AG04450 (cell line): ENCODE measurements at places on chromosomes 12 and 14. TPM values are rescaled to one million over a fixed set of nuclear protein-coding genes. Genes with fewer than 3 reads are reported as not detected.
A peak's percentile ranks its signal among the peaks of the same experiment; 100 is the strongest.

DNA sequence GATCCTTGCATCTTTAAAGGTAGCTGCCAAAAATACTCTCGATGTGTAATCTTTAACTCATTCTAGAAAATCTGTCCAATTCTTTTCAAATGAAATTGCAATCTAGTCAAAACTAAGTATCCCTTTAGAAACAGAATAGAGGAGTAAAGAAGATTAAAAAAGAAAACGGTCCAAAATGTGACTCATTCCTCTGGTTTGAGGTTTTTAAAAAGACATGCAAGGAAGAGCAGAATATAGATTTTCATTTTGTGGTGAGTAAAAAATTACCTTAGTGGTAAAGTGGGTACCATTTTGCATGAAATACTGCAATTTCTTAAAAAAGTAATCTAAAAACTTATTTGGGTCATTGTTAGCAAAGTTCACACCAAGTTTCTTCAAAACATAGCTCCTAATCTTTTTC lies 108.4 kb downstream of the BRMS1L start:
- no peak for DNase-seq

DNA sequence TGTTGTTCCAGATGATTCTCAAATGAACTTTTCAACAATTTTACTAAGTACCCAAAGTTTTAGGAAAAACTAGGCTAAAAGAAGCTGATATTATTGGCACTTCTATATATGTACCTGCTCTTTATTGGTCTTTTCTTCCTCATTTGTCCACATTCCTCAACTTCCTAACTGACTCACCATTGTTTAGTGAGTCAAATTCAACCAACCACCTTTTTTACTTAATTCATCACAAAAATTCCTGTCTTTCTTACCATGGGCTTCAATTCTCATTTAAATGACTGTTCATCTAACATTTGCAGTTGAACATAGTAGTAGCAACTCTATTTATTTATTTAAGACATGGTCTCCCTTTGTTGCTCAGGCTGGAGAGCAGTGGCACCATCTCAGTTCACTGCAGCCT lies 47.6 kb upstream of the SLC2A13 start:
- DNase-seq, result no peak

- DNase-seq, result no peak
Observed at GRCh38 chr12:127170226-127171180, 1096.5 kb upstream of the TMEM132C start.

DNA sequence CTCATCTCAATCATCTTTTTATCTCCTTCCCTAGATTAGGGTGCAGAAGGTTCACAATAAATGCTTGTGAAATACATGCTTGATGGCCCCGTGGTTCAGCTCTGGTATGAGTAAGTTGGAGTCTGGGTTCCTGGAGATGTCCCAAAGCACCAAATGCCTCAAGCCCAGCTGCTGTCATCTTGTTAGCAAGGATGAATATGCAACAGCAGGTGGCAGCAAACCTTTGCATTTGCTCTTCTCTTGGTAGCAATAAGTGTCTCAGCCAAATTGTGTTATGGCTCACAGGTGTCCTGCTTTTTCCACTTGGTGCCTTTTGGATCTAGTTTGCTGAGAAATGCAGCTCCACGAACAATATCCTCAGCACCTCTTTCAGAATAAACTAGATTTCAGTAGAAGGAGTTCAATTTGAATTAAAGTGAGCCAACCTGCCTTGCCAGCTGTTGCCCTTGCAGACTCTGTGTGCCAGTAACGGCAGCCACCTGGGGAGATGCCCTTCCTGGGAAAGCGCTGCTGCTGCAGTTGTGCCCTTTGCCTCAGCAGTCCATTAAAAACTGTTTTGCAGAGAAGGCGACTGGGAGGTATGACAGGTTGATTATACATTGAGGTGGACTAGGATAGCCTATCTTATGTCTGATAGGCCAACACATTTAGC lies 417.3 kb downstream of the SNAPC1 start:
- DNase-seq, result peak; percentile 87

DNA sequence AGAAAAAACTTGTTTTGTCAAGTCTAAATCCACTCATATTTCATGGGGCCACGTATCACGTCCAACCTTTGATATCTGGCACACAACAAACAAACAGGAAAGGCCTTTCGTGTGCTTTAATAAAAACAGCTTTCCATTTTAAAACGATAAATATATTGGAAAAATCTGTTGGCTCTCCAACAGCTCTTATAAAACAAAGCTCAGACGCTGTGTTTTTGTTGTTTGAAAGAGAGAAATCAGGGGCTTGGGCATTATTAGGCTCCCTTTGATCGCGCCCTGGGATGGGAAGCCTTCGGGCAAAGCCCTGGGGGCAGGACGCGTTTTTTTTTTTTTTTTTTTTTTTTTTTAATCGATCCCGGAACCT lies 429 bp upstream of the PLEKHA5 start:
- DNase-seq, result no peak

DNA sequence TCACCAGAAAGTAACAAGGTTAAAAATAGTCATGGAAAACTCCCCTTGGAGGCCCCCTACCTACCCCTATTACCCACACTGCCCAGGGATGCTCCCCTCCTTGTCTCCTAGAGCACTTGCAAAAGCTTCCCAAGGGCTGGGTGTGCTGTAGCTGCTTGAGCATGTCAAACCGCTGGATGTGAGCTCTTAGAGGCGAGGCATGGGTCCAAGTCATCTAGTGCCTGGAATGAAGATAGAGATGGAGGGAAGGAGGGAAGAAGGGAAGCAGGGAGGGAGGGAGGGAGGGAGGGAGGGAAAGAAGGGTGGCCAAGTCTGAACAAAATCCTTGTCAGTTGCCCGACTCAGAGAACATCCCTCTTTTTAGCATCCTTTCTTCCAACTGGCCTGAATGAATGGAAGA lies 43.1 kb downstream of the LTBP2 start:
- no peak for DNase-seq

DNA sequence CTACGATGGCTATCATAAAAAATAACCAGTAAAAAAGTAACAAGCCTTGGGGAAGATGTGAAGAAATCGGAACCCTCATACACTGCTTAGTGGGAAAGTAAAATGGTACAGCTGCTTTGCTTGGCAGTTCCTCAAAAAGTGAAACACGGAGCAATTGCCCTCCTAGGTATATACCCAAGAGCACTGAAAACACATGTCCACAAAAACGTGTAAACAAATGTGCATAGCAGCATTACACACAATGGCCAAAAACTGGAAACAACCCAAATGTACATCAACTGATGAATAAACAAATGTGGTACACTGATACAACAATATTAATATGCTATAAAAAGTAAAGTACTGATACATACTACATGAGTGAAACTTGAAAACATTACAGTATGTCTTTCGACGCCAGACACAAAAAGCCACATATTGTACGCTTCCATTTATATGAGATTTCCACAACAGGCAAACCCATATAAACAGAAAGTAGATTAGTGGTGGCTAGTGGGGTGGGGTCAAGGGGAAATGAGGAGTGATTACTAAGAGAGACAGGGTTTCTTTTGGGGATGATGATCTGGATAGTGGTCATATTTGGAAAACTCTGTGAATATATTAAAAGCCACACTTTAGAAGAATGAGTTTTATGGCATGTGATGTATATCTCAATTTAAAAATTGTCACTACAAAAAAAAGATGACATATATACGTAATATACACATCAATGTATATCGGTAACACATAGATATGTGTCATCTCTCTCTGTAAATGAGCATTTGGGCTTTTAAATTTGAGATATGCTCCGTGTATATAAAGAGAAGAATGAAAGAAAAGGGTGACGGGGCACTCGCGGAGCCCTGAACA lies 996 bp downstream of the SLC41A2 start:
- DNase-seq, result no peak

DNA sequence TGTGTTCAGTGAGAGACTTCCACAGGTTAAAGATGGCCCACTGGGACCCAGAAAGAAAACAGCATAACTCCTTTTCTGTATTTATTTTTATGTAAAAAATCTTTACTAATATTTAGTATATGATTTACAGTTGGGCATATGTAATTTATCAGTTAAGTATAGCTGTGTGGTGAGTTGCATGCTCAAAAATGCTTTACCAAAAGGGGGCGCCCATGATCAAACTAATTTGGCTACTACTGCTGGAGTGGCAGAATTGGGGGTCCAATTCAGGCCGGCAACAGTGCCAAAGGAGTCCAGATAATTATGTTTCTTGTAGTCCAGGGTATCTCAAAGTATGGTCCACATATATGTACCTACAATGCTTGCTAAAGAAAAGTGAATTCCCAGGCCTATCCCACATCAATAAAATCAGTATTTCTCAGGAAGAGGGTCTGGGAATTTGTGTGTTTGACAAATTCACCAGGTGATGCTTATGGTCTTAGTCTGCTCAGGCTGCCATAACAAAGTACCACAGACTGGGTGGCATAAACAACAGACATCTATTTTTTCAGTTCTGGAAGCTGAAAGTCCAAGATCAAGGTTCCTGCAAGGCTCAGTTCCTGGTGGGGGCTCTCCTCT lies 152.0 kb downstream of the KTN1 start:
- DNase-seq, result no peak

DNA sequence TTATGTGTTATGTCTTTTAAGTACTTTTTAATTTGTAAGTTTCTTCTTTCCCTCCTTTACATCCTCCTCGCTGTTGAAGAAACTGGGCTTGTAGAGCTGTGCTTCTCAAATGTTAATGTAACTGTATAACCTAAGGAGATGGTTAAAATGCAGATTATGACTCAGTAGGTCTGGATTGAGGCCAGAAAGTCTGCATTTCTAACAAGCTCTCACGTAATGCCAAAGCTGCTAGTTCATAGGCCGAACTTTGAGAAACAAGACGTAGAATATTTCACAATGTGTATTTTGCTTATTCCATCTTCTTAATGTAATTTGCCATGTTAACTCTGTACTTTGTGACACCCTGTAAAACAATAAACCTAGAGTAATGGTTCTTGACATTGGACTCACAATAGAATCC lies 193.3 kb upstream of the SYT1 start:
- peak; percentile 77 for DNase-seq

DNA sequence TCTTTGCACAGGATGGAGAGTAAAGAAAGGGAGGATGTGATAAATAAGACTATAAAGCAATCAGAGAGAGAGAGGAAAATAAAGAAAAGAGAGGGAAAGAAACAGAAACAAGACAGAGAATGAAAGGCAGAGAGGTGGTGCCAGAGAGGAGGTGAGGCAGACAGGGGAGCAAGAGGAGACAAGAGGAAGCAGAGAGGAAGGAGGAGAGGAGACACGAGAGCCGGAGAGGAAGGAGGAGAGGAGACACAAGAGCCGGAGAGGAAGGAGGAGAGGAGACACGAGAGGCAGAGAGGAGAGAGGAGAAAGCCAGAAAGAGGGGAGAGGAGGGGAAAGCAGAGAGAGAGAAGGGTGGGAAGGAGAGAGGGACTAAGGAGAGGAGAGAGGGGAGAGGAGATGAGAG lies 125.2 kb downstream of the PAPOLA start:
- no peak for DNase-seq

GRCh38 chr12:114152890-114153289 lies 186.8 kb upstream of the RBM19 start:
- DNase-seq, result no peak

- DNase-seq, result no peak
Observed at GRCh38 chr12:116661341-116661740, 76.5 kb downstream of the SPRING1 start.

DNA sequence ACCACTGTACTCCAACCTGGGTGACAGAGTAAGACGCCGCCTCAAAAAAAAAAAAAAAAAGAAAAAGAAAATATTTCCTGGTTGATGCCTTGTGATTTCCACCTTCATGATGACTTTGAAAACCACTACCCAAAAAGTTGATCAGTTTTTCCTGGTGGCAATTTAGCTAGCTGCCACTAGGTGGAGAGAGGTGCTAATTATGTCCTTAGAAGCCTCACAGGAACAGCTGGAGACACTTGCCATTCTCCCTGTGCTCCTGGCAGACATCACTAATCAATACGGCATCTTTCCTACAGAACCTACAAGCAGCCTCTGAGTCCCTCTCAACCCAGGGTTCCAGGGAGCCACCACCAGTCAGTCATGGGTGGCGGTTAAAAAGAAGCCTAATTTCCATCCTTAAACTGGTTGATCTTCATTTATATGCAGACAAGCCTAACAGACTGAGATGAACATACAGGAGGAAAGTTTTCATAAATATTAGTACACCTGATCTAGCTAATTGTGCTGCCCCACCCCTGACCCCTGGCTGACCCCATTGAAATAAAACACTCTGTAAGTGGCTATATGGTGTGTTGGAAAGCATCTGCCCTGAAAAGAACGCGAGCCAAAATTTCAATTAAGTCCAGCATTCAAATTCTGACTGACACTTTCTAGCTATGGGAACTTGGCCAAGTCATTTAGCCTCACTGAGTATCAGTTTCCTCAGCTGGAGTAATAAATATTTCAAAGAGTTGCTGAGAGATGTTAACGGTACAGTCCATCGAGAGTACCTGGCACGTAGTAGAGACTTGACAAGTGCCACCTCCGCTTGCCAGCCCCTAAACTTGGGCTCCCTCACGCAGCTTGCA lies 6.2 kb upstream of the OAS1 start:
- DNase-seq, result no peak

DNA sequence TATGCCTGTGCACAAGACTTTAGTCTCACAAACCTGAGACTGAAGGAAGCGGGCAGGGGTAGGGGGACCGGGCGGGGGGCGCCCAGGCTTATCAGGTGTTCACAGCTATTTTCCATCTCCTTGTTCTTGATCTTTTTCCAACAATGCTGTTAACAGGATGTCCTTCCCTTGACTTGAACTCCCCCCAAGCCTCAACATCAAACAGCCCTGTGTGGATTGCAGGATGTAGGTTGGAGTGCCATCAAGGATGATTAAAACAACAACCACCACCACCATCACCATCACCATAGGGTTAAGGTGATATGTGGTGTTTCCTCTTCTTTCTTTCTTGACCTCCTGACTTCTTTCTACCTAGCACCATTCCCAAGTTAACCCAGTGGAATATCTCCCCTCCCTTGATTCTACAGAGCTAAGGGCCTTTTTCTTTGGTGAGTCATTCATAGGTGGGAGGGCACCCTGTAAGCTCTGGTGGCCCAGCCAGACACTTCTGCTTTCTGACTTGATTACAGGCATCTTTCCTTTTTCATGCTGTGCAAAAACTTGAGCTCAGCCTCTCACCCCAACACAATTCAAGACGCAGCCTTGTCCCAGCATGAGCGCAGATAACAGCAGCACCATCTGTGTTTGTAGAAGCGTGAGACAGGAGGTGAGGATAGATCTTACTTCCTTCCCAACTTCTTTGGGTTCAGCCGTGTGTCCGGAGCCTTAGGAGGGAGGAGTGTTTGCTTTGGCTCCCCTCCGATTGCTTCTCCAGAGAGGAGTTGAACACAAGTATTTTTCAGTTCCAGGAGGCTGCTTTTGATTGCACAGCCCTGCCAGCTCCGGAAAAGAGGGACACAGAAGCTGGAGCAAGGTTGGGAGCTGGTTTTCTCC lies 26.8 kb downstream of the FLVCR2 start:
- no peak for DNase-seq

Gene COX6A1
- 414 and 536 TPM in 2 replicates for polyA plus RNA-seq

Gene DYRK2
- 15.3 and 17.9 TPM in 2 replicates for polyA plus RNA-seq

Gene KRT71
- polyA plus RNA-seq, result not detected in 2 replicates

Gene TROAP
- polyA plus RNA-seq, result 7.6 and 10.3 TPM in 2 replicates

Gene OLR1
- 13.0 and 15.3 TPM in 2 replicates for polyA plus RNA-seq

Gene UNC79
- polyA plus RNA-seq, result 0.02 and 0.04 TPM in 2 replicates

Gene STRN3
- 30.6 and 41.1 TPM in 2 replicates for polyA plus RNA-seq
